GM23248 (cell line): ENCODE measurements at places on chromosomes 7 and 10. TPM values are rescaled to one million over a fixed set of nuclear protein-coding genes. Genes with fewer than 3 reads are reported as not detected.
A peak's percentile ranks its signal among the peaks of the same experiment; 100 is the strongest.

DNA sequence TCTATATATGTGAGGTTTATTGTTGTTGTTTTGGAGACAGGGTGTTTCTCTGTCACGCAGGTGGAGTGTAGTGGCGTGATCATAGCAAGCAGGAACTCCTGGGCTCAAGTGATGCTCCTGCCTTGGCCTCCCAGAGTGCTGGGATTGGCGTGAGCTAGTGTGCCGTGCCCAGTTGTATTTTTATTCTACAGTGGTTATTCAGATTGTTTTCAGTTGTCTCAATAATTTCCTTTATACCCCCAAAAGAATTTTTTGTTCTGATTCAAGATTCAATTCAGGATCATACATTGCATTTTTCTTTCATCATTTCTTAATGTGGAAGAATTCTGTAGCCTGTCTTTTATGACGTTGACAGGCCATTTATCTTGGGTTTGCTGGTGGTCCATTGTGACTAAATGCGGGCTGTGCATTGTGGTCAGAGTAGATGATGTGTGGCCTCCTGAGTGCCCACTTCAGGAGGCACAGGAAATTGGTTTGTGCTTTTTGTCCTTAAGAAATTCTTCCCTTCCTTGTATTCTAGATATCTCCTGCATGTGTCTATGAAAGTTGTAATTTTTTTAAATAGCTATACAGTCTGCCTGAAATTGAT lies 22.9 kb downstream of the RBM33 start:
- DNase-seq: no peak

DNA sequence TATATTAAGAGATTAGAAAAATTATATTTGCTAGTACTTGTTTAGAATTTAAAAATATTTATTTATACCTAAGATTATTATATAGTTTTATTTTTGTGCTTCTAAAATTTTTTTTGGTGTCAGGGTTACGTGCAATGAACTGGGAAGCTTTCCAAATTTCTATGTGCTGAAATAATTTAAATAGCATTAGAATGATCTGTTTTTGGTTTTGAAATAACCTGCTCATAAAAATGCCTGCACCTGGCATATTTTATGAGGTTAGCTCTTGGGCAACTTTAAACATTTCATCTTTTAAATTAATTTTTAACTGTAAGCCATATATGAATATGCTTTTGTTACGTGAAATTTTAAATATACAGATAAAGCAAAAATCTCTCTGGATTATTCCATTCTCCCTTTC lies 482.5 kb downstream of the GLRX3 start:
- no peak for DNase-seq

DNA sequence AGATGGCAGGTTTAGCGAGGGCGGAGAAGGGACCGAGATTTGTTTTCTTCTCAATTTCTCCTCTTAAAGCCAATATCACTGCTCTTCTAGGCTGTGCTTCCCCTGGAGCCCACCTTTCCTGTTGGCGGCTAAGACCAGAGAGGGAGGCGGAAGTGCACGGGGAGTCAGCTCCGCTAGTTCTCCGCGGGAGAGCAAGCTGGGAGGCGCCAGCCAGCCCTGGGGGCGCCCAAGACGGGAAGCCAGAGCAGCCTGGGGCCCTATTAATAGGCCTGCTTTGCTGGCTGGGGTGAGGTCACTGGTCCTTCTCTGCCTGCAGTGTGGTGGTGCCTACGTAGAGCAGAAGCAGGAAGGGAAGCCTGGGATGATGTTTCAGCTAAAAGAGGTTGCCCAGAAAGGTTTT lies 61.6 kb downstream of the LSM5 start:
- no peak for DNase-seq

The SEMA3D gene
- 3.0 and 4.0 TPM in 2 replicates for polyA plus RNA-seq

DNA sequence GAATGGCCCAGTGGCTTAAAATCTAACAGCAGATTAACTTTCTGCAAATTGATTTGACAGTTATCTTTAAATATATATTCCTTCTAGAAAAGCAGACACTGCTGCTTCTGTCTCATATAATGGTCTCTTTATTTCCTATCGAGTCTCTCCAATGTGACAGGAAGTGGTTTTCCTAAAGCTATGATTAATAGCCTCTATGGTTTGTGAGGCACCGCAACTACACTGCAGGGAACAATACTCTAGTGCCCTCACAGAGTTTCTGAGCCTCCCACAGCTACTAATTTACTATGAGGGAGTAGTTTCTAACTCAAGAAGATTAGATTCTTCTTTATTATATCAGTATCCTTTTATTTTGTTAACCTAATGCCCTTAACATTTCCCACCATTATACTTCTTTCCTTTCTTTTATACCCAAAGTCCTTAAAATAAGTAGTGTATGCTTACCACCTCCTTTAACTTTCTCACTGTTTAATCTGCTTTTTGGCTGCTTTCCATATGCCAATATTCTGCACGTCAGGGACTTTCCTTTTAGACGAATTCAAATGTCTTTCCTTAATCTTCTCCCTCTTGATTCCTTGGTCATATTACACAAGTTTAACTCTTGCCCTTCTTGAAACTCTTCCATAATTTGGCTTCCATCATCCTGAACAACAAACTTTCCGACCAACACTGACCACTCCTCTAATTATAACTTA lies 23.8 kb upstream of the AHR start:
- DNase-seq: peak; percentile 15

DNA sequence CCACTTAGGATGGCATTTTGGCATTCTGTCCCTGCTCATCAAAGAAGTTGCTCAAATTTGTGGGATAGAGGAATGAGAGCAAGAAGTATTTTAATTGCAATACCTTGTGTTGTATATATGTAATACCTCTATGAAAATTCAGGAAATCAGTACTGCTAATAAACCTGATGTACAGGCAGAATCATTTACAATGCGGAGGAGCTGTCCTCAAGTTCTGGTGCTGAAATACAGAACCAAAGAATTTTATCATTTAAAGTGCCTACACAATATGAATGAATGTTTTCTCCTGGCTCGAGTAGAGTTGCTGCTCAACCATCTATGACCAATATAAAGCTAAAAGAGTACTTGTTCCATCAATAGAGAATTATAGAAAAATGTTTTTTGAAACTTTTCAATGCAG lies 305.8 kb downstream of the PLXNA4 start:
- DNase-seq: peak; percentile 25

DNA sequence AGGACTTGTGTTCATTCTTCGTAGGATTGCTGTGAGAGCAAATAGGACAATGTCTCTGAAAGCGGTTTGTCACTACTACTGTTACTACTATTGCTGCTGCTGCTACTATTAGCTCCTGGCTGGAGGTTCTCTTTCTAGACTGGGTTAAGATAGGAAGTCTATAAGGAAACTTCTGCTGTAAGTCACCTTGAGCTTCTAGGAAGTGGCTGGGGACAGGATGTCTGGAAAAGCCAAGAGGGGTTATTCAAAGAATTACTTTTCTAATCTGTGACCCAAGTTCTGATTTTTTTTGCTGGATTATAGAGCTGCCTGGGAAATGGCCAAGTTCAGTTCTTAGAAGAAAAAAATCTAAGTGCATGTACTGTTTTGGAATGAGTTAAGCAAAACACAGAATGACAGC lies 62.2 kb downstream of the NAMPT start:
- DNase-seq: no peak

- DNase-seq: peak; percentile 68
These were observed 3.0 kb downstream of the BUB3 start for GRCh38 chr10:123157210-123157609.

DNA sequence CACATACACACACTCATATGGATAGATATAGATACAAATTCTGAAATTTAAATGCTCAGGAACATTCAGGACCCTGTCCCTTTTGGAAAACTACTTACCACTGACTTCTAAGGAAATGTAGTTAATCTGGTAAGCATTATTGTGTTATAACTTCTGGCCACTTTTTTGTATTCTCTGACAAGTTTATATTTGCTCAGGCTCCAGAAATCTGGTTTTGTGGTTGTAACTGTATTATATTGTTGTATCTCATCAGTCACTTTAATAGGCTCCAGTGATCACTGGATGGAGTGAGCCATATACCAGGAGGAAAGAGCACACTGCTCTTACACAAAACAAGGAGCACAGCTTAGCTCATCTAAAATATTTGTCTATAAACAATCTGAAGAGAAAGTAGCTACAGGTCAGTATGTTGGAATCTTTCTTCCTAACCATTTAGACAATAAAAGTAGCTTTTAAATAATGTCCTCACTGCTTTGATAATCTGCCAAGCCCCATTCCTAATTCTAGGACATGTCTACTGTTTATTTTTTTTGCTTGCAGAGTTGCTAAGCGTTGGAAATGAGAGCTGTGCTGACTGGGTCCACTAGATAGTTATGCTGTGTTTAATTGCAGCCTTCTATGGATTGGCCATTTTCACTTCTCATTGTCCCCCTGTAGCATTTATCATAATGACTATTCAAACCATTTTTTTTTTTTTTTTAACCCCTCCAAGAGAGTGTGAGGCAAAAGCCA lies 43.8 kb downstream of the SMNDC1 start:
- peak; percentile 25 for DNase-seq

DNA sequence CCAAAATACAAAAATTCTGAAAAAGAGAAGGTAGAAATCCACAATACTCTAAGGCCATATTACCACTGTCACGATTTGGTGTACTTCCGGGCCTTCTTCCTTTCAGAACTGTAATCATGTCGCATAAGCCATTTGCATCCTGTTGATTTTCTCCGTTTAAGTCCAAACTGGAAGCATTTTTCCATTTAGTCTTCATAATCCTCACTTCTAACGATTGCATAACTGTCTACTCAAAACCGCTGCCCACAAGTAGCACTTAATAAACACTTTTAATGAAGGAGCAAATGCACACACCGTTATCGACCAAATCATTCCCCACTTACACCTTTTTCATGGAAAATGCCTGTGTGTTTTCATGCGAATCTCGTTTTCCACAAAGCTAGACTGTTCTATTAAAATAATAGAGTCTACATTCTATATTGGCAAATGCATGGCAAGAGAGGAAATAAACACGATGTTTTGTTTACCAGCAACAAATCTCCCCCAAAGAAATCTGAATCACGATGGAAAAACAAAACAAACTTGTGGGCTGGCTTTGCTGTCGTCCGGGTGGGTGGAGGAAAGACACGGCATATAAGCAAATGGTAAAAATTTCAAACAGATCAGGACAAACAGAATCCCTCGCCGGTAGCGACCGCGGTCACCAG lies 1.0 kb downstream of the ATE1 start:
- peak; percentile 53 for DNase-seq

DNA sequence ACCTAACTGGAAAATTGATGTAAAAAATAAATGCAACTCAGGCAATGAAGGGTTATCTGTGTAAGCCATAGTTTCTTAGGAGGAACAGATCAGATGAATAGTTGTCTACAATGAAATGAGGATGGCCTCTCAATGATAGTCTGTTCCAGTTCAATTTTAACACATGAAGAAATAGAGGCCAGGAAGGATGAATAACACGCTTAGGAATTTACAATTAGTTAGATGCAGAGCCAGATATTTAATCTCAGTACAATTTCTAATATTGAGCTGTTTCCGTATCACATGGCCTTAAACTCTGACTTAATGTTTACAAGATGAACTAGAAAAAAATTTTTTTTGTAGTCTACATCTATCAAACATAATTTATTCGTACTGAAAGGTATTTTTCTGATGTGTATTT lies 176.6 kb downstream of the GALNT11 start:
- DNase-seq: peak; percentile 77

GRCh38 chr7:101156277-101156676 lies 2.0 kb downstream of the AP1S1 start:
- no peak for DNase-seq

The AKR1E2 gene
- polyA plus RNA-seq: 5.1 and 5.2 TPM in 2 replicates

The RNF148 gene
- not detected in 2 replicates for polyA plus RNA-seq

- DNase-seq: peak; percentile 100
These were observed 17.7 kb downstream of the ADAM8 start for GRCh38 chr10:133258818-133259601.
